ENCODE measurements at places on chromosomes 7 and 10.

- no peak for DNase-seq
These were observed 42.5 kb downstream of the GPR141 start for GRCh38 chr7:37726016-37726415.

DNA sequence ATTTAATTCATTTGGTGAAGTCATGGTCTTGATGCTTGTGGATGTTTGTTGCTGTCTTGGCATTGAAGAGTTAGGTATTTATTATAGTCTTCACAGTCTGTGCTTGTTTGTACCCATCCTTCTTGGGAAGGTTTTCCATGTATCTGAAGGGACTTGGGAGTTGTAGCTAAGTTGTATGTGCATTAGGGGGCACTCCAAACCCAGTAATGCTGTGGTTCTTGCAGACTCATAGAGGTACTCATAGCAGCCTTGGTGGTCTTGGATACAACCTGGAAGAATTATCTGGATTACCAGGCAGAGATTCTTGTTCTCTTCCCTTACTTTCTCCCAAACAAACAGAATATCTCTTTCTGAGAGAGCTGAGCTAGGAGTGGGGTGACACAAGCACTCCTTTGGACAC is 93.2 kb downstream of the ADCYAP1R1 start:
- no peak for DNase-seq

DNA sequence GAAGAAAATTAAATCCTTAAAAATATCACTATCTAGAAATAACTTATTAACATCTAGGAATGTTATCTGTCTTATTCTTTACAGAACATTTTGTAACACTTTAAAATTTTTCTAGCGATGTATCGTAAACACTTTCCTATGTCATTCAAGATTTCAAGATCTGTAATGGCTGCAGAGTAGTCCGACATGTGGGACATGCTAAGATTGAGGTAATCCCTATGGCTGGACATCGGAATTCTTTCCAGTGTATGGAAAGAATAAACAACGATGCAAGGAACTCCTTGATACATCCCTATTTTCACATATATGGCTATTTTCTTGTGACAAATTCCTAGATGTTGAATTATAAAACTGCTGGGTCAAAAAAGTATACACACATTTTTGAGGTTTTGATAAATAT is 37.5 kb downstream of the GNA12 start:
- no peak for DNase-seq

DNA sequence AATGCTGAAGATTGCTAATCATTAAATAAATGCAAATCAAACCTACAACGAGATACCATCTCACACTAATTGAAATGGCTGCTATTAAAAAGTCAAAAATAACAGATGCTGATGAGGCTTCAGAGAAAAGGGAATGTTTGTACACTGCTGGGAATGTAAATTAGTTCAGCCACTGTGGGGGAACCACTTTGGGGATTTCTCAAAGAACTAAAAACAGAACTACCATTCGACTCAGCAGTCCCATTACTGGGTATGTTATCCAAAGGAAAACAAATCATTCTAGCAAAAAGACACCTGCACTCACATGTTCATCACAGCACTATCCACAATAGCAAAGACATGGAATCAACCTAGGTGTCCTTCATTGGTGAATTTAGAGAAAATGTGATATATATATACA is 379.0 kb upstream of the CNTNAP2 start:
- no peak for DNase-seq

- DNase-seq = no peak
These were observed 63.0 kb downstream of the TAX1BP1 start for GRCh38 chr7:27802999-27803398.

- no peak for DNase-seq
These were observed 14.5 kb downstream of the EEPD1 start for GRCh38 chr7:36167403-36168050.

- no peak for DNase-seq
These were observed 165.0 kb downstream of the KMT2E start for GRCh38 chr7:105178928-105179541.

DNA sequence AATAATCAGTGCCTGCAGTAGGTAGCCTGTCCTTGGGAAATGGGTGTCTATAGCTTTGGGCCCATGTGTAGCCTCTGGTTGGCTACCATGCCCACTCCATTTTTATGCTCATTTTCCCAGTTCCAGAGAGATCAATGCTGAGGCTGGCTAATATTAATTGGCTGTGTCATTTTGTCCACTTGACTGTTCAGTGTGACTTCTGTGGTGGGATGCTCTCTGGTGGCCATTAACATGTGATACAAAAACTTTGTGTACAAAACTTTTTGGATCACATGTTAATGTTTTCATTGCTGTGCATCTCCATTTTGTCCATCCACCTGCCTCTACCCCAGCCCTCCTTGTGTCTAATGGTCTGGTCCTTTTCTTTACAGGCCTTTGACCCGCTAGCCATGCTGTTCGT is 22.7 kb downstream of the VIM start:
- no peak for DNase-seq

- DNase-seq = no peak
These were observed 43.6 kb downstream of the PRR15 start for GRCh38 chr7:29607259-29607658.

GRCh38 chr7:73770002-73770859 is at the start of gene CLDN3:
CLDN3 (minus strand) TSS chr7:73770270; CDS start chr7:73770049, 221 bp downstream.
- no peak for DNase-seq

DNA sequence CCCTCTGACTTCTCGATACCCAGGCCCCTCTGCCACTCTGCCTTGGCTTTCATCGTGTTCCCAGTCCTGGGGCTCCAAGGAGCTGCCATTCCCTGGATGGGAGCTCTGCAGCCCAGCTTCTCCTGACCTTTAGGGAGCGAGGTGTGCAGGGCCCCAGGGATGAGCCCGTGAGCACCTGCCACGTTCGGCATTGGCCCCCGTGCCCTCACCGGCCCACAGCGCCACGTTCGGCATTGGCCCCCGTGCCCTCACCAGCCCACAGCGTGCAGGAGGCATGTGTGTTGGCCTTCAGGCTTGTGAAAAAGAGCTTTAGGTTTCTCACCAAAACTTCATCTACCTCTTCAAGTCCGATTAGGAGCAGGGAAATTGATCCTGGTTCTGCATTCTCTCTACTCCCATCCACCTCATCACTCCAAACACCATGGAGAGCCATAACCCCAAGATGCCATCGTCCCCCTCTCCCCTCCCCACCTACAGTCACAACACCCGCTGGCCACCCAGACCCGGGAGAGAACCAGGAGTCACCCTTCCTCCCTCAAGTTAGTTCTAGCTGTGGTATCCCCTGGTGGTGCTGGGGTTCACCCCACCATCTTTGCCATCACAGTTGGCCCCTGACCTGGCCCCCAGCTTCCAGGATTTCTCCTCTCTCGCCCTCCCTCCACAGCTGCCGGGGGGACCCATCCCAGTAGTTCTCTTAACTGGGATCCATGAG is 119.4 kb upstream of the NPS start:
- no peak for DNase-seq

GRCh38 chr7:113812591-113813255 is 106.1 kb downstream of the PPP1R3A start:
- no peak for DNase-seq

DNA sequence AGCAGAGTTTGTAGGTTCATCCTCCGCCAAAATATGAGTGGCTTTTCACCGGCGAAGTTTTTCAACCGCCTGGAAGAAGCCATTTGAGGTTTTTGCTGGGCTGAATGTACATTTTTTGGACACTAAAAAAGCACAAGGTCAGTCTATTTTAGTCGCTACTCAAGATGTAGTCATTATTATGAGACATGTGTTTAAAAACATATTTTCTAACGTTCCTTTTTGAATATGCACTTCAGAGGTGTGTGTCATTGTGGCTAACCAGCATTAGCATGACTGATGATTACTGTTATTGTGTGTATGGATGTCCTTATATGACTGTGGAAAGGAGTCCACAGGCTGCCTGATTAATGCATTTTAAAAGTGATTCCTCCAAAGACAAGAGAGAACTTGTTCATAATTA is 605.4 kb downstream of the INHBA start:
- no peak for DNase-seq

GRCh38 chr10:49076741-49077521 is 38.4 kb downstream of the VSTM4 start:
- DNase-seq = no peak

DNA sequence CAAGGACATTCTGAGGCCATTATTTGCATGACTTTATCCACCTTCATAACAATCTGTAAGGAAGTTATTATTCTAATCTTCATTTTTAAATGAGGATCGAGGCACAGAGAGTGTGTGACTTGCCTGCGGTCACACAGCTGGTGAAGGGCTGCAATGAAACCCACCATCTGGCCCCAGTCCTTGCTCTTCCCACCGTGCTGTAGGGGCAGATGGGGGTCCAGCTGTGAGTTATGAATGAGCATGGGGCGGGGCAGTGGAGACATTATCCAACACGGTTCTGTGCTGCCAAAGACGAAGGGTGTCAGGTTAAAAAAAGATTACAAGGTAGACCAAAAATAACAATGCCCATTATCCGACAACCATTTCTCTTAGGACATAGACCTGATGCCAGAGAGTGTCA is 417.5 kb upstream of the MGMT start:
- no peak for DNase-seq

- peak; percentile 2 for DNase-seq
These were observed 9.4 kb downstream of the NXPH1 start for GRCh38 chr7:8442814-8443304.

DNA sequence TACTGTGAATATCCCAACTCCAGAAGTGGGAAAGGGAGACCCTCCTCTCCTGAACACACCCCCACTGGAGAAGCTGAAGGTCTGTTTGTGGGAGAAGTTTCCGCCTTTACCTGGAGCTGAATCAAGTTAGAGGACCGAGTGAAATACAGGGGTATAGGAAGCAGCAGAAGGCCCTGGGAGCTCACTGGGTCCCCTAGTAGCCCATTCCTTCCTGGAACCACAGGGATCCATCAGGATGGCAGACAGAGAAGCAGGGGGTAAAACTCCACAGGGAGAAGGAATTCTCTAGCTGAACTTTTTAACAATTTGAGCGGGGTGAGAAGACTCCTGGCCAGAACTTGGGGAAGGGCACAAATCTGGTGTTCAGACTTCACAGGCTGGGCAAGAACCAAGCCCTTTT is 275.8 kb downstream of the GRID1 start:
- DNase-seq = no peak

- no peak for DNase-seq
These were observed 484.0 kb upstream of the MBL2 start for GRCh38 chr10:53256623-53257022.

DNA sequence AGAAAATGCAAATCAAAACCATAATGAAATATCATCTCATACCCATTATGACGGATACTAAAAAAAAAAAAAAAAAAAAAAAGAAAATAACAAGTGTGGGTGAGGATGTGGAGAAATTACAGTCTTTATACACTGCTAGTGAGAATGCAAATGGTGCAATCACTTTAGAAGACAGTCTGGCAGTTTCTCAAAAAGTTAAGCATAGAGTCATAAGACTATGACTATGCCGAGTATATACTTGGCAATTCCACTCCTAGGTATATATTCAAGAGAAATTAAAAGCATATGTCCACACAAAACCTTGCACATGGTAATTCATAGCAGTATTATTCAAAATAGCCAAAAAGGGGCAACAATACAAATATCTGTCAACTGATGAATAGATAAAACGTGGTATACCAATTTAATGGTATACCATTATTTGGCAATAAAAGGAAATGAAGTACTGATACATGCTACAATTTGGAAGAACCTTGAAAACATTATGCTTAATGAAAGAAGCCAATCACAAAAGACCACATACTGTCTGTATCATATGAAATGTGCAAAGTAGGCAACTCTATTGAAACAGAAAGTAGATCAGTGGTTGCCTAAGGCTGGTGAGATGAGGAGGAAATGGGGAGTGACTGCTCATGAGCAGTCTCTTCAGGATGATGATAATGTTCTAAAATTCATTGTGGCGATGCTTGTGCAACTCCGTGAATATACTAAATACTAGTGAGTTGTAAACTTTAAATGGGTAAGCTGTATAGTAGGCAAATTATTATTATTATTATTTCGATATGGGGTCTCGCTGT is 90.1 kb upstream of the NANOS1 start:
- DNase-seq = no peak

GRCh38 chr7:151351967-151352366 is 10.4 kb downstream of the NUB1 start:
- peak; percentile 26 for DNase-seq

Data from stimulated activated CD8-positive, alpha-beta memory T cell treated with anti-CD3 and anti-CD28 coated beads, Interleukin-2, amount 100 ng/mL, for 1 hour (primary cell).